ENCODE measurements at places on chromosomes 5 and 9.

GRCh38 chr9:98570663-98571440 is 137.9 kb downstream of the GABBR2 start:
- no peak for DNase-seq

DNA sequence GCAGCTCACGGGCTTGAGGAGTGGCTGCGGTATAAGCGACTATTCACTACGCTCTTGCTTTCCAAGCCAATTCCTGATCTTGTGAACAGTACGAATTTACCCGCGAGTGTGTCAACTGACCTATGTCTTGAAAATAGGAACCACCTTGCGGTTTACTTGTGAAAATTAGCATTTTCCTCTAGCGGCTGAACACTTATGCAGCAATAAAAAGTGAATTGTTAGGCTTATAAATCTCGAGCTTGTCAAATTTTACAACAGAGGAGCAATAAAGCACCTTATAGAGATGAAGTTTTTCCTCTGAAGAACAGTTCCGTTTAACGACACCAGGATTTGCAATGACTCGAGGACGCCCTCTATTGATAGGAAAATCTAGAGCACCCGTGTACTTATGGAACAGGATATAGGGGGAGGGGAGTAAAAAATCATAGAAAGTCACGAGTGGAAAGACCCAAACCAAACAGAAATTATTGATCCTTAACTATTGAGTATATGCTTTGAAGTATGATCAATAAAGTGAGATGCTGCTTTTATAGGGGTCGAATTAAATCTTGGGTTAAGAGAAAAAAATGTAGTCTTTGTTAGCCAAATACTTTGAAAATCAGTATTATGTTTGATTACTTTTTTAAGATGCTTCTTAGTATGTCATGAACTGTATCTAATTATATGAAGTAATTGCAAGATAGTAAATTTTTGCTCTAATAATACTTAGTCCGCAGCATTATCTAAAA is 1.9 kb upstream of the RGMB start:
- peak; percentile 85 for DNase-seq

DNA sequence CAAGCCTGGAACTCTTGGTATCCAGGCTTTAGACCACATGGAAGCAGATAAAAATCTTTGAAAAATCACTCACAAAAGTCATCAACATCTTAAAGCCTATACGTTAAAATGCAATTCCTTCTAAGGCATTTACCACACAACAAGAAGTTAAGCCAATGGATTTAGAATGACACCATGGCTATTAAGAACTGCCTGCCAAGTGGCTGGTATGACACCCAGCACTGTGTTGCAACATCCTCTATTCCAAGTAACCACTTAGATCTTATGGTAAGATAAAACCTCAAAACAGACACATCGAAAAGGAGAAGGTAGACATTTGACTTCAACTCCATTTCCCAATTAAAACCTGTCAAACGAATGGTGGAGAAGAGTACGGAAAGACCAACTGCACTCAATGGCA is 344.2 kb upstream of the SLC30A5 start:
- no peak for DNase-seq

GRCh38 chr5:171697221-171698102 is 88.2 kb upstream of the SMIM23 start:
- no peak for DNase-seq

DNA sequence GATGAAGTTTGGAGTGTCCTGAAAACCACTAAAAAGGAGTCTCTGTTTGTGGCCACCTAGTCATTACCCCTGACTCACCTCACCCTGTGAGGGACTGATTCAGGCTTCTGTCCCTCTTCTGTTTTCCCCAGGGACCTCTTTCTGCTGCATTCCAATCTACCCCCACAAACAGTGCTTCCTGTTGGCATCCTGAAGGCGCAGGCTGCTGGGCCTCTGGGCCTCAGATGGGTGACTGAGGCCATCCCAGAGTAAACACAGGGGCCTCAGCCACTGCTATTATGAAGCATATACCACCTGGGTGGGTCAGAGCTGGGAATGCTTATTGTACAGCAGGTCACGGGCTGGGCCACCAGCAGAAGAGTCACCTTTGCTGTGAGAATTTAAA is 20.0 kb downstream of the MORN5 start:
- DNase-seq, result no peak

DNA sequence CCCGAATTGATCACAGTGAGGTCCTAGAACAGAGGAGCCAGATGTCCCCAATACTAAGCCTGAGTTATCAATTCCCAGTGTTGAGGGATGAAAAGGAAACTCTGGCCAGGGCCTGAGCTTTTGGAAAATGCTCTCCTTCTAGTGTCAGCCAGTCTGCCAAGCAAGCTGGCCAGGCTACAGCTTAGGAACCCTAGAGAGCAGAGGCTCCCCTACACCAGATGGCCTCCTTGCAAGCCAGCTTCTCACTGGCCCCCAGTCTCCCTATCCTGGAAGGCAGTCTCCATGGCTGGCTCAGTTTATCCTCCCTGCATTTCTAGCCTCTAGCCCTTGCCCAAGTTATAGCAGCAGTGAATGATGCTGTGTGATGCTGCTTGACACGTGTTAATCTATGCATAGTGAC is 204.7 kb upstream of the WWC1 start:
- no peak for DNase-seq

- peak; percentile 89 for DNase-seq
Observed at GRCh38 chr5:16656561-16657191, 39.9 kb upstream of the RETREG1 start.

DNA sequence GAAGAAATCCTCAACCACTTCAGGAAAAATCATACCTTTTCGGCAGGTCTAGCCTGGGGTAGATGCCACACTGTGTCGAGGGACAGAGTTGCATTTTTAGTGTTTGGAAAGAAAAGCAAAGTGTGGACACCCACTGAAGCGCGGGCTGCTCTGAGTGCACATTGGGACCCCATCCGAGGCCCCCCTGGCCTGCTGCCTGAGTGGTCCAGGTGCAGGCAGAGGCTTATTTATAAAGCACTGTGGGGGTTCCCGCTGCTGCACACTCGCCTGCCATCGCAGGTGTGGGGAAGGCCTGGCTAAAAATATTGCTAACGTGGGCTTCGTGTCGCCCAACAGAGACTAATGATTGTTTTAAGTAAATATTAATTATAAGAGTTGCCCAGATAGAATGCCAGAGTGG is 119.4 kb downstream of the CRB2 start:
- no peak for DNase-seq

GRCh38 chr9:37778534-37778933 is 6.3 kb downstream of the EXOSC3 start:
- no peak for DNase-seq

DNA sequence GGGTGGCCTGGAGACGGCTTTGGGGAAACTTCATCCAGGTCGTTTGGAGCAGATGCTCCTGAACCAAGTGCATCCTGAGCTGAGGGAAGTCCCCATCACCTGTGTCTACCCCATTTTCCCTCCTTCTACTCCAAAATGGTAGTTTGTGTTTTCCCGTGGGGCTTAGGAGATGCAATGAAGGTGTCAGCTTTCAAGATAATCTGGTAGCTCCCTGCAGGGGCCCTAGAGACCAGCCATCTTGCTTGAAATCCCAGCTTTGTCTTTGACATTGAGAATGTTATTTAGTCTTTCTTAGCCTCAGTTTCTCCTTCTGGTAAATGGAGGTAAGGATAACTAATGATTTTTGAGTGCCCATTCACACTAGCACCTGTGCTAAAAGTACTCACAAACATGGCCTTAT is 77.4 kb downstream of the WWC1 start:
- no peak for DNase-seq

All from fibroblast of gingiva (primary cell).